Effector memory CD4-positive, alpha-beta T cell (primary cell): ENCODE measurements at places on chromosomes 11 and 22.

- DNase-seq = no peak
These were observed 64.8 kb downstream of the PHF21B start for GRCh38 chr22:44944883-44945601.

GRCh38 chr22:22877523-22878210 lies 9.9 kb upstream of the IGLL5 start:
- DNase-seq = peak; percentile 65

GRCh38 chr22:33874206-33874605 lies 46.1 kb downstream of the LARGE1 start:
- DNase-seq = no peak

DNA sequence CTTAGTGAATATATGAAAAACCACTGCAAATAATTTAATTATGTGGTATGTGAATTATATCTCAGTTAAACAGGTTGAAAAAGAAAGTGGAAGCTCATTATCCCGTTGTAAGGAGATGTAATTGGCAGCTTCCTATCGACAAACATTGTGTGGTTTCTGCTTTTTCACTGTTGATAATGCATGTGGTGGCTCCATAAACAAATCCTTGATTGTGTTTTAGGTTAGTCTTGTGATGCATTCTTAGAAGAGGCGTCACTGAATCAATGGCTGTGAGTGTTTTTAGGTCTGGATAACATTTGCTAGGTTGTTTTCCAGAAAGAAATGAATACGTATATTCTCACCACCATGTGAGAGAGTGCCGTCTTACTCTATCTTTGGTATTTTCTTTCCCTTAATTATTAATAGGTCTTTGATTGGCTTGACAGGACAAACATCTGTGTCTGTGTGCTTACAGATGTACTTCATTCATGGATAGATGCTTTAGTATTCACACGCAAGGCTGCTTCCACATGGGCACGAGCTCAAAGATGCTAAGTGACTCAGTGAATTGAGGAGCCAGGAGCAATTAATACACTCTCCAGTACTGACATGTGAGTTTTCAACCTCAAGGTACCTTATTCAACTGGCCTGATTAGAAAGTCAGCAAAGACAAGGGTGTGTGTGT lies 166.7 kb downstream of the TBC1D22A start:
- no peak for DNase-seq

DNA sequence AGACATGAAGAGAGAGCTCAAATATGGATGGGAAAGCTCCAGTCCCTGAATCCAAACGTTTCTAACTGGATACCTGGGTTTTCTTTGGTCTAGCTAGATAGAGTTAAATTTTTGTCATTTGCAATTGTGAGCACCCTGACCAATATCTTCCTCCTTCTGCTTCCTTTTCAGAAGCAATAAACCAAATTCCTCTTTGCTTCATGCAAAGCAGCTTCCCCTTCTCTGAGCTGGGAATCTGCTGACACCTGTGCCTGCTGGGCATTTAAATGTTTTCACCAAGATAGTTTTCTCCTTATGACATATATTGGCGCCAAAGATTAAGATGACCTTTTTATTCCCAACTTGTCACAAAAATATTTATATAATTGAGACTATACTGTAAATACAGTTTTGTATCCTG lies 27.9 kb upstream of the PAK1 start:
- DNase-seq = no peak

DNA sequence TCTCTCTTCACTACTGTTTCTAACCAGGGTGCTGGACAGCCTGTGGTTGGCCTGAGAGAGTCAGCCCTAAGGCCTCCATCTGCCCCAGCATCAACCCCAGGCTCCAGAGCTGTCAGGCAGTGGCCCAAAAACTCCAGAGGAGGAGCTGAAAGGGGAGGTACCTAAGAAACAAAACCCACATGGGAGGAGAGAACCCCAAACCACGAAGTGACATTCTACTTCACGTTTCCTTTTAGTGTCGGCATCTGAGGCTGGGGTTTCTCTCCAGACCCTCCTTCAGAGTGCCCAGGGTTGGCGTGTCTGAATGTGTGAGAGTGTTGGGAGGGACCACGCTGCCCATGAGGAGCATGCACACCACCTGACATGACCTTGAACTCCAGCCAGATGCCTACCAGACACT lies 69.8 kb upstream of the NNMT start:
- no peak for DNase-seq
